ENCODE measurements at places on chromosomes 5 and 9. TPM values are rescaled to one million over a fixed set of nuclear protein-coding genes. Genes with fewer than 3 reads are reported as not detected.

DNA sequence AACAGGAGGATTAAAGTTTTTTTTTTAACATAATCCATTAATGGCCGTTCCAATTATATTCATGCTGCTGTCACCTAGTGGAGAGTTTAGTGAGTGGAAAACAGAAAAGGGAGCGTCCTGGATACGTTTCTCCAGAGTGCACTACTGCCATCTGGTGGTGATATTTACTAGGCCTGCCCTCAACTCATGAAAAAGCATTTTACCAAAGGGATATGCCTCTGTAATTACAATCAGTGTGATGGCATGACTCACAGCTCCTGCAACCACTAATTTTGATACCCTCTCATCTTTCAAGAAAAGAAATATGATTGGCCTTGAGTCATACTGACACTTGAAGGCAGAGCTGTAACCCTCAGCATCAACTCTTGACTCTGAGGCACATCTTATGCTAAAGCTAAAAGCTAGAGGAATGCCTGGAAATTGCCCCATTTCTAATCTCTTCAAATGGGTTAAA, 20.1 kb downstream of the MINAR2 start:
- peak; percentile 83 for DNase-seq
- H3K27ac ChIP-seq: no peak overlapping the region
- H3K36me3 ChIP-seq: no peaks in the 10 kb centered on the region
- no peaks in the 10 kb centered on the region for H3K27me3 ChIP-seq
- H3K4me1 ChIP-seq: no peaks in the 10 kb centered on the region

GRCh38 chr5:5026409-5026785, 113.7 kb upstream of the ADAMTS16 start:
- H3K27me3 ChIP-seq: no peaks in the 10 kb centered on the region
- H3K36me3 ChIP-seq: no peaks in the 10 kb centered on the region
- no peak for DNase-seq
- no peak overlapping the region for H3K4me3 ChIP-seq

- H3K4me1 ChIP-seq: peaks cover 49% of the 10 kb centered on the region
- peak; percentile 89 for DNase-seq
- H3K27ac ChIP-seq: peak overlapping the region; percentile 80
Observed at GRCh38 chr9:15999422-16000339, 446.8 kb downstream of the CCDC171 start.

GRCh38 chr5:119271758-119272730, 83.8 kb upstream of the TNFAIP8 start:
- H3K4me3 ChIP-seq: no peak overlapping the region
- H3K36me3 ChIP-seq: peaks cover 9% of the 10 kb centered on the region

PHF24 gene
- not detected for total RNA-seq

- H3K27ac ChIP-seq: no peak overlapping the region
- H3K27me3 ChIP-seq: no peaks in the 10 kb centered on the region
- H3K4me1 ChIP-seq: no peaks in the 10 kb centered on the region
- no peak for DNase-seq
- no peak overlapping the region for H3K4me3 ChIP-seq
Observed at GRCh38 chr5:152400846-152401245, 4.2 kb downstream of the NMUR2 start.

DNA sequence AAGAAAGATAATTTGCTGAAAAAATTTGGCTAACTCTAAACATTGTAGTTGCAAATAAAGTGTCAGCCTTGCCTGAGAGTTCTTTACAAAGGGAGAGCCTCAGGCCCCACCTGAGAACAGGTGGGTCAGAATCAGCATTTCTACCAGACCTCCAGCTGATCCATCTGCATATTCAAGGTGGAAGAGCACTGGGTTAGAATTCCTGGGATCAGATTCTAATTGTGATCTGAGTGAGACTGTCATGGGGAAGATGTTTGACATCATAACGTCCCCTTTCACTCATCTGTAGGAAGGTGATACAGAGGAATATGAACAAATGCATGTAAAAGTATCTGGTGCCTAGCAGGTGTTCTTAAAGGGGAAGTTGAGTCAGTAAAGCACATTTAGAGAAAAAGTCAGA, 54.6 kb downstream of the FBXL7 start:
- H3K36me3 ChIP-seq: peaks cover 12% of the 10 kb centered on the region
- H3K27ac ChIP-seq: no peak overlapping the region
- H3K4me3 ChIP-seq: no peak overlapping the region

GRCh38 chr5:150517272-150518152, 9.6 kb downstream of the NDST1 start:
- peak overlapping the region; percentile 64 for H3K4me3 ChIP-seq
- peaks cover 76% of the 10 kb centered on the region for H3K4me1 ChIP-seq
- peak overlapping the region; percentile 84 for H3K27ac ChIP-seq

DNA sequence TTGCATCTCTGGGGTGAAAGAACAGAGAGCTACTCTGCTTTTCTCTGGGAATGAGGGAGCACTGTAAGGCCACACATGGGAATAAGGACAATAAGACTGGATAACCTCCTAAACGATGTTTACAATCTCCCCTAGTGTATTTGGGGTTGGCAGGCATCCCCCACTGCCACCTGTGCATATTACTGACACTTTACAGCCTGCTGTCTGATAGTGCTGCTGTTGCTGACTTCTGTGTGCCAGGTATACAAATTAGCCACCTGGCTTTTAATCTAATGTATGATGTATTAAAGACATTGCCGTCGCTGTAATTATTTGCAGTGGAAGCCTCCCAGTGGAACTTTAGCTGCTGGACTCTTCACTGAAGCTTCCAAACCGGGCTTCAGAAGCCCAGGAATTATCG, 4.4 kb upstream of the SHISAL2B start:
- H3K4me1 ChIP-seq: peaks cover 6% of the 10 kb centered on the region
- no peak overlapping the region for H3K4me3 ChIP-seq
- DNase-seq: no peak
- H3K27ac ChIP-seq: no peak overlapping the region
- no peaks in the 10 kb centered on the region for H3K36me3 ChIP-seq

GRCh38 chr5:104594850-104595249, 1032.3 kb upstream of the NUDT12 start:
- H3K4me3 ChIP-seq: no peak overlapping the region
- no peak overlapping the region for H3K27ac ChIP-seq
- H3K4me1 ChIP-seq: no peaks in the 10 kb centered on the region
- no peaks in the 10 kb centered on the region for H3K36me3 ChIP-seq
- H3K27me3 ChIP-seq: no peaks in the 10 kb centered on the region
- no peak for DNase-seq

HBEGF gene
- total RNA-seq: 8.1 TPM

GRCh38 chr5:143680672-143681259, 131.2 kb upstream of the HMHB1 start:
- H3K27ac ChIP-seq: no peak overlapping the region
- H3K4me1 ChIP-seq: peaks cover 15% of the 10 kb centered on the region
- no peaks in the 10 kb centered on the region for H3K36me3 ChIP-seq
- H3K4me3 ChIP-seq: no peak overlapping the region
- H3K27me3 ChIP-seq: no peaks in the 10 kb centered on the region

DNA sequence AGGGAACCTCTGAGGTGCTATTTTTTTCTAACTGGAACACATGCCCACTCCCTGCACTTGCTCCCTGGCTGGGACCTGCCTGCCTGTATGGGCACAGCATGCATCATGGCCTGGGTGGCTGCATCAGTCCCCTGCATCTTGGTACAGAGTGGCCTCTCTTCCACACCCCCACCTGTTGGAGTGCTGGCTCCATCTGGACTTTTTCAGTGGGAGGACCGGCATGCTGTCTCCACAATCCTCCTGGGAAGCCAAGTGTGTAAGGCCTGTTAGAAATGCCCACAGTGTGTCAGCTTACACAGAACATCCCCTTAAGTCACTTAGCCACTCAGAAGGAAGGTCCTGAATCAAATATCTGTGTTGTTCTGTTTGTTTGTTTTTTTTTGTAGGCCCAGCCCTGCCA, 102.9 kb downstream of the MARCHF3 start:
- no peaks in the 10 kb centered on the region for H3K36me3 ChIP-seq
- H3K4me1 ChIP-seq: peaks cover 11% of the 10 kb centered on the region
- peaks cover 1% of the 10 kb centered on the region for H3K27me3 ChIP-seq
- H3K27ac ChIP-seq: no peak overlapping the region

- DNase-seq: no peak
- no peak overlapping the region for H3K27ac ChIP-seq
- H3K4me1 ChIP-seq: peaks cover 10% of the 10 kb centered on the region
- no peak overlapping the region for H3K4me3 ChIP-seq
Observed at GRCh38 chr5:107808671-107809137, 138.0 kb upstream of the EFNA5 start.

GRCh38 chr5:113450462-113450861, 15.7 kb upstream of the TSSK1B start:
- DNase-seq: no peak
- no peaks in the 10 kb centered on the region for H3K4me1 ChIP-seq
- H3K27ac ChIP-seq: no peak overlapping the region
- no peak overlapping the region for H3K4me3 ChIP-seq
- no peaks in the 10 kb centered on the region for H3K27me3 ChIP-seq
- no peaks in the 10 kb centered on the region for H3K36me3 ChIP-seq

GRCh38 chr9:94829380-94830070, 103.0 kb downstream of the AOPEP start:
- no peak overlapping the region for H3K4me3 ChIP-seq
- H3K4me1 ChIP-seq: peaks cover 12% of the 10 kb centered on the region
- H3K36me3 ChIP-seq: peaks cover 22% of the 10 kb centered on the region
- no peak for DNase-seq

BNC2 gene
- total RNA-seq: 18.5 TPM
